Ascending aorta (tissue), 2 donors: ENCODE measurements at places on chromosomes 16 and 17. TPM values are rescaled to one million over a fixed set of nuclear protein-coding genes. Genes with fewer than 3 reads are reported as not detected.

DNA sequence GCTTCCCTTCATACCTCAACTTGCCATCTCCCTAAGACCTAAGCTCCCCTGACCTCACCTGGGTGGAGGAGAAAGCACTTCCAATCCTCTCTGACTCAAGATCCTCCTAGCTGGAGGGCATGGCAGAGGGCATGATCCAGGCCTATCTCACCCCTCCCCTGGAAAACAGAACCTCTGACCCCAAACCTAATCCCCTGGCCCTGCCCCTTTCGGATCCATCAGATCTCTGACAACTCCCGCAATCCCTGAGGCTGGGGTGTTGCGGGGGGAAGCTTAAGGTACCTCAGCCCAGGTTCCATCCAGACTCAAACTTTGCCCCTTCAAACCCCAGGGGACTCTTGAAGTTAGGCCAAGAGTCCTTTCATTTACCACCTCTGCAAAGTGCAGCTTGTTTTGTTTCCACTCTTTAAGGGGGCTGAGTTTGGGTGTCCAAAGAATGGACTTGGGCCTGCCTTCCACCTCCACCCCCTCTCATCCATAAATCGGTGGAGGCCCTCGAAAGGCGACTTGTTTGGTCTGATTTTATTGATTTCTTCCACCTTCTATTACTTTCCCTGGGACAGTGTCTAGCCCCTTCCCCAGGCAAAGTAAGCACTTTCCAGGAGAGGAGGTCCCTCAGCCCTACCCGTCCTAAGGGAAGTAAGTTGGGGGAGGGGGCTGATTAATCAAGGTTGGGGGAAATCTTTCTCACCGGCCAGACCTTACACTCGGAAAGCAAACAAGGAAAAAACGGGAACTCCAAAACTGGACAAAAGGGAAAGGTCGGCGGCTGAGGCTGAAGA lies 2.6 kb downstream of the EPOP start:
- H3K36me3 ChIP-seq, result no peaks in the 10 kb centered on the region
- peaks cover 20% of the 10 kb centered on the region for H3K27me3 ChIP-seq

- no peak for DNase-seq
- H3K27me3 ChIP-seq, result no peaks in the 10 kb centered on the region
- H3K27ac ChIP-seq, result no peak overlapping the region
- H3K4me1 ChIP-seq, result no peaks in the 10 kb centered on the region
- no peak overlapping the region for H3K4me3 ChIP-seq
Observed at GRCh38 chr17:37388266-37388665, 12.5 kb downstream of the C17orf78 start.

Gene KRT16
- 31.9 TPM for total RNA-seq

Gene ALDH3A1
- total RNA-seq, result 14.4 TPM

Gene KRTAP1-1
- not detected for total RNA-seq

Gene PKD1
- total RNA-seq, result 551 TPM

- H3K27ac ChIP-seq, result peak overlapping the region; percentile 88
- peaks cover 28% of the 10 kb centered on the region for H3K4me1 ChIP-seq
- no peak for DNase-seq
- H3K27me3 ChIP-seq, result no peaks in the 10 kb centered on the region
Observed at GRCh38 chr16:29824589-29825144, 4.4 kb downstream of the MVP start.

Gene SNX20
- total RNA-seq, result 3.2 TPM

Gene TMEM11
- total RNA-seq, result 25.7 TPM

Gene SLFN14
- total RNA-seq, result not detected

GRCh38 chr17:42898147-42898811 lies 2.3 kb upstream of the G6PC1 start:
- no peaks in the 10 kb centered on the region for H3K27me3 ChIP-seq
- DNase-seq, result no peak

Gene KRTAP3-2
- not detected for total RNA-seq

Gene CMTM2
- not detected for total RNA-seq
